ENCODE measurements at places on chromosomes 13 and 19.

- DNase-seq = no peak
These were observed 526.2 kb downstream of the UQCRFS1 start for GRCh38 chr19:28686756-28687155.

GRCh38 chr13:111923439-111923838, 143.5 kb upstream of the SOX1 start:
- DNase-seq = no peak

DNA sequence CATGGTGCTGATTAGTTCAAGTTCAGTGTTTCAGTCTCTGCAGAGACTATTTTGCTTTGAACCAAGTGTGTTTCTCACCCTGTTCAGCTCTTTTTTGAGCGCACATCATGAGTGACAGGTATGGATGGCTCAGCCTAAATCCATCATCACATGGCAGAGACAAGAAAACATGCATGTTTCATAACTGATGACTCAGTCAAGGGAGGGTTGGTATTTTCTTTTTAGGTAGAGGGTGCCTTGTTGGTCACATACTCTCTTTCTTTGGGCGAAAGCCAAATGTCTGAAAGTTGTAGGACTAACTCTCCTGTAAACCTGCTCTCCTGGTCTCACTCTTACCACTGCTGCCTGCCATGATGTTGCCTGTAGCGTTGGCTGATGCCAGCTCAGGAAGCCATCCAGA, 48.1 kb upstream of the RAP2A start:
- DNase-seq = no peak

- no peak for DNase-seq
These were observed 28.1 kb upstream of the CLDN10 start for GRCh38 chr13:95524264-95524901.

GRCh38 chr19:18477042-18477779, 39.3 kb upstream of the ISYNA1 start:
- no peak for DNase-seq

- no peak for DNase-seq
These were observed 1254.2 kb upstream of the SLC10A2 start for GRCh38 chr13:104320446-104320845.

DNA sequence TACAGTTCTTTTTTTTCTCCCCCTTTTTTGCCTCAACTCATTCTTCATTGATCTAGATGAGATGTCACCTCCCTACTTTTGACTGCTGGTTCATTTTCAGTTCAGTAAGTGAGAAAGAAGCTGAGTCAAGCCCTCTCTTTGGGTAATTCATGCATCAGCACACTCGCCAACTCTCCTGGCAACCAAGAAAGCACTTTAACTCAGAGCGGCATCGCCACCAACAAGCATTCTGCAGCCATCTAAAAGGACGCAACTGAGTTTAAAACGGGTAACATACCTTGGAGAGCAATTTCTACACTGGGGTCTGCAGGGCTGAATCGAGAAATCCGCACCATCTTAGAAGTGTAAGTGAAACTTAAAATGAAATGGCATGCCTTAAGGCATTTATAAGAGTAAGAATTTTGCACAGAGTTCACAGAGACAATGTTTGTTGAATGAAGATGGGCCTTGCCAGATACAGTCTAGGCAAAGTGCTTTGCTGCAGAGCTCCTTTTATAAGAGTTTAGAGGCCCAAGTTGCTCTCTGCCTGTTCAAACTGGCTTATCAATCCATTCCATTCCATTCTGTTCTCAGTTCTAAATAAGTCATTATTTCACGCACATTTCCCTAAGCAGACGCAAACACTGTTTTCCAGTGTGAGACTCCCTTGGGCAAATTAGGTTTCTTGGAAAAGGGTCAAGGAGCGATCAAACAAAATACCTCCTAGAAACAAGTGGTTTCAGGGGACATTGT, 338.0 kb downstream of the ENOX1 start:
- DNase-seq = no peak

DNA sequence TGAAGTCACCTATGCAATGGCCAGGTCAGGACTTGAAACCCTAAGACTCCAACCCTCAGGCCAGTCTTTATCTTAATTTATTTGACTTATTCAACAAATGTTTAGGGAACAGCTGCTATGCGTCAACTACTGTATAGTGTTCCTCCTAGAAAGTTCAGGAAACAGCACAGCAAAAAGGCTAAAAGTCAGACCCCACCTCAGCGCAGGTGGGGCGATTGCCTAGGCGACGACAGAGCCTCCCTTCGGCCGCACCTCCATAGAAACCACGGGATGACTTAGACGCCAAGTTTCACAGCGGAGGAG, 502 bp downstream of the VRK3 start:
- DNase-seq = no peak

DNA sequence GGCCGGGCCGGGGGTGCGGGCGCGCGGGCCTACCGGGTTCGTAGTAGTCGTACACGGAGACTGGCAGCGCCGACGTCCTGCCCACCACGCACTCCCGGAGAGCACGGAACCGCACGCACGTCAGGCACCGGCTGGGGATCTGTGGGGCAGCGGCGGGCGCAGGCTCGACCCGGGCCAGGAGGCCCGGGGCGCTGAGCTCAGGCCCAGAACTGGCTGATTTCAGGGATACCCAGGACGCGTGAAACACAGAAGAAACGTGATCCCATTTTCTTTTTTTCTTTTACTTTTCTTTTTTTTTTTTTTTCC, 9.0 kb downstream of the F2RL3 start:
- no peak for DNase-seq

DNA sequence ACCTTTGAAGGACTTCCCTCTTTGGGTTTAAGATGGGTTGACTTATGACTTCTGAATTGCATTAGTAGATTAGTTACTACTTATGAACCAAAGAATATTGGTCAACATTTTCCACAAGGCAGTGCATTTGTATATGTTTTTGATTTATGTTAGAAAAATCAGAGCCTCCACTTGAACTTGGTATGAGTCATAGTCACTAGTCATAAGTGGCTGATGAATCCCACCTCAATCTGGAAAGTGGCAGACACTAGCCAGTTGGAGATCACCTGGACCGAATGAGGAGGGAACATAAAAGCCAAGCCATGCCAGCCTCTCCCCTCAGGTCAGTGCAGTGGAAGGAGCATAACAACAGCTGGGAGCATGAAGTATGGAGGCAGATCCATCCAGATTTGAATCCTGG, 39.3 kb upstream of the SPART start:
- no peak for DNase-seq

GRCh38 chr13:100602493-100603111, 14.0 kb upstream of the GGACT start:
- no peak for DNase-seq

DNA sequence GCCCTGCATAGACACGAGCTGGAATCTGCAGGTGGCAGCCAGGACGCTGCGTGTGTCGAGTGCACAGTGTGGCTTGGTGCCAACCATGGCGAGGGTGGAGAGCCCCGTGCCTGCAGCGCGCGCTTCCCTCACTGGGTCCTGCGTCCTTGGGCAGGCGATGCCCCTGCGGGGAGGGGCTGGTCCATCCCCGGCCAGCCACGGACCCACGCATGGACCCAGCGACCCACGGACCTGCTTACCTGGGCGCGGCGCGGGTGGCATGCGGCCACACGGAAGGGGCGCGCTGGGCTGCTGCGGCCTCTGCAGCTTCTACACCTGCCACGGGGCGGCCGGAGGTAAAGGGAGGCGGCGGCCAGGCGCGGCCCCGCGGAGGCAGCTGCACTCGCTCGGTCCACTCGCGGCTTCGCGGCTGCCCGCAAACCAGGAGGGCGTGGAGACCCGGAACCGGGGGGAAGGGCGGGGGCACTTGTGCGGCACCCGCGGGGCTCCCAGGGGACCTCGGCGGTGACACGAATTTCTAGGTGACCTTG, 569 bp upstream of the MCF2L start:
- no peak for DNase-seq
